Liver (tissue), 10 donors: ENCODE measurements at places on chromosomes 7 and 10.
A peak's percentile ranks its signal among the peaks of the same experiment; 100 is the strongest.

DNA sequence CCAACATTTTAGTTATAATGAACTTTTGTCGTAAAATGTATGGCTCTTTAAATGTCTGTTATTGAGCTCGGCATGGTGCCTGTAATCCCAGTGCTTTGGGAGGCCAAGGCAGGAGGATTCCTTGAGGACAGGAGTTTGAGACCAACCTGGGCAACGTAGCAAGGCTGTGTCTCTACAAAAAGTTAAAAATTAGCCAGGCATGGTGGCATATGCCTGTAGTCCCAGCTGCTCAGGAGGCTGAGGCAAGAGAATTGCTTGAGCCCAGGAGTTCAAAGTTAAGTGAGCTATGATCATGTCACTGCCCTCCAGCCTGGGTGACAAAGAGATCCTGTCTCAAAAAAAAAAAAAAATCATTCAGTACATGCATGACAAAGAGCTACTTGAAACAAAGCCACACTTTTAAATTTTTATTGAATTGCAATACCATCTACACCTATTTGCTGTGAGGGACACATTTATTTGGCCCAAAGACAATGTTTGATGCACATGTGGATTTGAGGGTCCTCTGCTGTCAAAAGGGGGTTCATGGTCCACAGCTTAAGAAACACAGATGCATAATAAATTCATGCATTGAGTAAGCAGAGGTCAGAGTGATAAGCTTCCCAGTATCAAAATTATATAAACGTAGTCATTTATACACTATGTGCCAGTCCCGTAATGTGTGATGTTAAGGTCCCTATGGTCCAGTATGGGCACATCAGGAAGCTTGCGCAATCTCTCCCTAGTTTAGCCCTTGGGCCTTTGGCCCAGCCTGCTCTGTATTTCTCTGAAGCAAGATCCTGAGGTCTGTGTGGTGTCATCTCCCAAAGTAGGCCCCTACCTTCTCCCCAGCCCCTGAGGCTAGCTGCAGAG is 4.4 kb upstream of the MALSU1 start:
- peak overlapping the region; percentile 15 for H3K27ac ChIP-seq
- no peaks in the 10 kb centered on the region for H3K27me3 ChIP-seq
- no peak for DNase-seq
- H3K4me1 ChIP-seq, result peaks cover 15% of the 10 kb centered on the region
- no peak overlapping the region for H3K4me3 ChIP-seq

DNA sequence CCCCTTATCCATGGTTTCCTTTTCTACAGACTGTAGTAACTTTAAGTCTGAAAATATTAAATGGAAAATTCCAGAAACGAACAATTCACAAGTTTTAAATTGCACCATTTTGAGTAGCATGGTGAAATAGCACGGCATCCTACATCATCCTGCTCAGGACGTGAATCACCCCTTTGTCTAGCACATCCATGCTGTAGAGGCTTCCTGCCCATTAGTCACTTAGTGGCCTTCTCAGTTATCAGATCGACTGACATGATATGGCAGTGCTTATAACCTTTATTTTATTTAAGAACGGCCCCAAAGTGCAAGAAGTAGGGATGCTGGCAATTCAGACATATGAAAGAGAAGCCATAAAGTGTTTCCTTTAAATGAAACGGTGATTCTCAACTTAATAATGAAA is 82.7 kb downstream of the CPXM2 start:
- no peaks in the 10 kb centered on the region for H3K4me1 ChIP-seq
- peaks cover 7% of the 10 kb centered on the region for H3K27me3 ChIP-seq
- no peaks in the 10 kb centered on the region for H3K36me3 ChIP-seq
- no peak for DNase-seq
- no peak overlapping the region for H3K4me3 ChIP-seq
- H3K27ac ChIP-seq, result no peak overlapping the region

DNA sequence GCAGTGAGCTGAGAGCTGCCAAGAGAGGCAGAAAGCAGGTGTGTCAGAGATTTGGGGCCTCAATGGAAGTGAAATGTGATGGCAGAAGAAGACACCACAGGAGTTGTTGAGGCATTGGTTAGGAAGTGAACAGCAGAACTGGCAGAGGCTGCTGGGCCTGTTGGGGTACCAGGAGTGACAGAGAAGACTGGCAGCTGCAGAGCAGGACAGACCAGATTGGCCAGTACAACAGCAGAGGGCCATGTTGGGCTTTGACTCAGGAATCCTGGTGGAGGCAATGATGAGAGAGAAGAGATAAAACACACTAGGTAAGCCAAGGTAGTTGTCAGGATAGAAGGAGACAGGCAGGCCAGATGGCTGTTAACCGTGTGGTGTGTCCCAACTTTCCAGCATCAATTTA is 19.9 kb upstream of the HERPUD2 start:
- H3K27ac ChIP-seq, result no peak overlapping the region
- no peak for DNase-seq
- H3K4me3 ChIP-seq, result no peak overlapping the region
- no peaks in the 10 kb centered on the region for H3K27me3 ChIP-seq
- H3K4me1 ChIP-seq, result no peaks in the 10 kb centered on the region

DNA sequence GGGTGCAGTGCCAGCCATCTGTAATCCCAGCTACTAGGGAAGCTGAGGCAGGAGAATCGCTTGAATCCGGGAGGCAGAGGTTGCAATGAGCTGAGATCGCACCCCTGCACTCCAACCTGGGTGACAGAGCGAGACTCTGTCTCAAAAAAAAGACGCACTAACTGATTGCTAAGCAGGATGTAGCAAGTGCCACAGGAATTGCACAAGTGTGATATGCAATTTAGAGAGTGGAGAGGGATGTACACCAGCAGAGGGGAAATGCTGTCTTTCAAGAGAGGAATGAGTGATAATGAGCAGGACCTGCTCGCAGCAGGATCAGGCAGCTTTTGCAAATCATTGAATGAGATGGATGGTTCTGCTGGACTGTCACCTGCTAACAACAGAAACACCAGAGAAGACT is 13.3 kb upstream of the SLC16A12 start:
- DNase-seq, result no peak
- peaks cover 10% of the 10 kb centered on the region for H3K4me1 ChIP-seq
- H3K27ac ChIP-seq, result no peak overlapping the region
- no peaks in the 10 kb centered on the region for H3K27me3 ChIP-seq
- no peak overlapping the region for H3K4me3 ChIP-seq

GRCh38 chr10:106900016-106900652 is 264.4 kb downstream of the SORCS1 start:
- no peak overlapping the region for H3K27ac ChIP-seq
- H3K36me3 ChIP-seq, result no peaks in the 10 kb centered on the region
- H3K4me3 ChIP-seq, result no peak overlapping the region

- DNase-seq, result peak; percentile 59
- H3K4me1 ChIP-seq, result peaks cover 10% of the 10 kb centered on the region
- no peak within 1 kb of the TSS for H3K27ac ChIP-seq
- H3K4me3 ChIP-seq, result no peak within 1 kb of the TSS
Observed at GRCh38 chr10:22345301-22346095, at the start of gene SPAG6. Gene SPAG6, plus strand, starts transcription at chr10:22345496. Its CDS starts 116 bp downstream, at chr10:22345612.

DNA sequence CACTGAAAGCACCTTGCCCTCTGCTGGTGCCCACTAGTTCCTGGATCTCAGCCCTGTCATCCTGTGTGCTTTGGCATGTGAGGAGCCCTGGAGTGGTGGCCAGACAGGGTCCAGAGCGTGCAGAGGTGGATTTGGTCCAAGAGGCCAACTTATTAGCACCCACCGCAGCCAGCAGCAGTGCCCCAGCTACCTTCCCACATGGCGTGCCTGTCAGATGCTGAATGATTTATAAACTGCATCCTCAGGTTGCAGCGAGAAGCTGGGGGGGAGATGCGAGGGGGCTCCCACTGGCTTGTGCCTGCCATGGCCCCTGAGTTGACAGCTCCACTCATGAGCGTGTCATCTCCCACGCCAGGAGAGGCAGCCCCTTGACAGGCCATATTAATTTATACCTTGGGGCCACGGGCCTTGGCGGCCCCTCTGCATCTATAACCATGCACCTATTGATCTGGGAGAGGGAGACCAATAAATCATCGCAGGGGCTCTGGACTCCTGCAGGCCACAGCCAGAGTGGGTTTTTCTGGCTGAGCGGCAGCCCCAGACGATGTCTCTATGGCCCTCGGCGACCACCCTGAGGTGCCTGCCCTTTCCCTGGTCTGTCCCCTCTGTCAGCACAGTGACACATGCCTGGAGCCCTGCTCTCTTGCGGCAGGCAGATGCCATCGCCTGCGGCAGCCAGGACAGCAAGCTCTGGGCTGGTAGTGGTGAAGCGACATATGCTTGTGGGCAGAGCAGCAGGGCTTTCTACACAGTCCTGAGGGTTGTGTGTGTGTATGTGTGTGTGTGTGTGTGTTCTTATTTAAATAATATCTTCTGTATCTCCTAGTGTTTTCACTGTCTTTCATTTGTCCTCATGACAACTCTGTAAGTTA is 120.8 kb downstream of the CDH23 start:
- no peaks in the 10 kb centered on the region for H3K36me3 ChIP-seq
- no peak for DNase-seq
- no peaks in the 10 kb centered on the region for H3K4me1 ChIP-seq
- H3K27me3 ChIP-seq, result no peaks in the 10 kb centered on the region

DNA sequence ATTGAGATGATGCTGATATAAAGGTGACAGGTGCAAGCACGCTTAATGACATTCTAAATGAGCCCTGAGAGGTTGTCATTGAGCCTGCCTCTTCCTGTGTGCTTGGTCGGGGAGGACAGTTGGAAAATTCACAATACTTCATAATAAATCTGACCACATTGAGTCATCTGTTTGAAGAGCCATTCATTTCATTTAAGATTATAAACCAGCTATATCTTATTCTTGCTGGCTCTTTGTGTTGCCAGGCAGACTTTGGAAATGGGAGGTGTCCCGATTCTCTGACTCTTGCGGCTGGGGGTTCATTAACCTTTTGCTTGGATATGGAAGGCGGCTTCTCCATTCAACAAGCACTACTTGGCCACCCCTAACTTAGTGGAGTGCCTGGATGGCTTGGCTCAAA is 198.2 kb downstream of the FANK1 start:
- no peaks in the 10 kb centered on the region for H3K27me3 ChIP-seq
- DNase-seq, result no peak
- no peaks in the 10 kb centered on the region for H3K36me3 ChIP-seq
- H3K27ac ChIP-seq, result no peak overlapping the region
- H3K4me3 ChIP-seq, result no peak overlapping the region

DNA sequence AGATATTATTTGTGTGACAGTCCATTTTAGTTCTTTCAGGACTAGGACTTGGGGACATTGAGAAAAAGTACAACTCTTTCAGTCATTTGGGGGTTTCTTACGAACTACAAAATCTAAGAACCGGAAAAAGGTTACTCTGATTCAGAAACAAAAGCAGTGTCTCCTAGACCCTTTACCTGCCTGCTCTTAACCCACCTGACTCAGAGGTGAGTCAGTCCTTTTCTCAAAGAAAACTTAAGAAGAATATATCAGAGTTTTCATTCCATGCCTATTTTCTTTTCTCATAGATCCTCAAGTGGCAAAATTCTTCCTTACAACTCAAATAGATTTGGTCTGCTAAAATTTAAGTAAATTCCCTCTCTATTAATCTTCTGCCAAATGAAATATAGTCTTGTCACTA is 114.9 kb upstream of the PTN start:
- H3K4me3 ChIP-seq, result no peak overlapping the region
- H3K36me3 ChIP-seq, result no peaks in the 10 kb centered on the region
- H3K4me1 ChIP-seq, result no peaks in the 10 kb centered on the region
- DNase-seq, result no peak
- H3K27me3 ChIP-seq, result peaks cover 4% of the 10 kb centered on the region
- no peak overlapping the region for H3K27ac ChIP-seq

DNA sequence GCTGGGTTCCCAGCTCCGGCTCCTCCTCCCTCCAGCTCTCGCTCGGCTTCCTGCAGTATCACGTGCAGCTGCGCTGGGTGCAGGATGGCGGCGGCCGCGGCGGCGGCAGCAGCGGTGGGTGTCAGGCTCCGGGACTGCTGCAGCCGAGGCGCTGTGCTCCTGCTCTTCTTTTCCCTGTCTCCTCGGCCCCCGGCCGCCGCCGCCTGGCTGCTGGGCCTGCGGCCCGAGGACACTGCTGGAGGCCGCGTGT is at the start of gene CNNM1:
Gene CNNM1 (plus strand): TSS at position 53 of the 250 bp plus-strand sequence. CDS start 32 bp downstream, at position 85.
- no peak within 1 kb of the TSS for H3K27ac ChIP-seq
- peaks cover 15% of the 10 kb centered on the region for H3K4me1 ChIP-seq
- peak within 1 kb of the TSS; percentile 54 for H3K4me3 ChIP-seq
- peaks cover 2% of the 10 kb centered on the region for H3K27me3 ChIP-seq

GRCh38 chr10:113679463-113680189 is at the start of gene CASP7:
Gene CASP7, plus strand, starts transcription at chr10:113679912. Its CDS starts 17,582 bp downstream, at chr10:113697494.
- peak within 1 kb of the TSS; percentile 95 for H3K4me3 ChIP-seq
- H3K27ac ChIP-seq, result peak within 1 kb of the TSS; percentile 99
- H3K36me3 ChIP-seq, result no peaks in the 10 kb centered on the region

DNA sequence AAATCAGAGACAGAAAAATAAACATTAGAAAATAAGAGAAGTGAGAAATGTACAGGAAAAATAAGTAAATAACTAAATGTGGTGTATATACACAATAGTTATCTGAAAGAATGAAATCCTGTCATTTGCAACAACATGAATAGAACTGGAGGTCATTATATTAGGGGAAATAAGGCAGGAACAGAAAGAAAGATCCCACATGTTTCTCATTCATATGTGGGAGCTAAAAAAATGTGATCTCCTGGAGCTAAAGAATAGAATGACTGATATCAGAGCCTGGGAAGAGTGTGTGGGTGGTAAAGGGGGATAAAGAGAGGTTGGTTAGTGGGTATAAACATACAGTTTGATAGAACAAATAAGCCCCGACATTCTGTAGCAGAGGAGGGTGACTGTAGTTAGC is 27.3 kb downstream of the PLXDC2 start:
- H3K27me3 ChIP-seq, result no peaks in the 10 kb centered on the region
- no peak for DNase-seq

DNA sequence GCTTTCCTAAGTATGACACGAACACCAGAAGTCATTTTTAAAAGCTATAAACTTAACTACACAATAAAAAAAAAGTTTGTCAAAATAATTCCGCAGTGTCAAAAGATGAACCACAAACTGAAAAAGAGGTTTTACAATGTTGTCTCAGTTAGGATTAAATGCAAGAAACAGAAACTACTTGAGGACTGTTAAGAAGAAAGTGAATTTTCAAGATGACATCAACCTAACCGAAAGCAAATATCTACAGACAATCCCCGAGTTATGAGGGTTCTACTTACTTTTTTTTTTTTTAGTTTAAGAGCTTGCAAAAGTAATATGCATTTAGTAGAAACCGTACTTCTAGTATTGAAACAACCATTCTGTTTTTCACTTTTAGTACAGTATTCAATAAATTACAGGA is 62.3 kb downstream of the TFPI2 start:
- H3K27ac ChIP-seq, result no peak overlapping the region
- H3K4me1 ChIP-seq, result no peaks in the 10 kb centered on the region
- no peak overlapping the region for H3K4me3 ChIP-seq
- no peaks in the 10 kb centered on the region for H3K36me3 ChIP-seq
- DNase-seq, result no peak

- no peak for DNase-seq
- no peaks in the 10 kb centered on the region for H3K4me1 ChIP-seq
- peaks cover under 1% of the 10 kb centered on the region for H3K36me3 ChIP-seq
- H3K27ac ChIP-seq, result no peak overlapping the region
Observed at GRCh38 chr7:137920637-137921399, 74.0 kb upstream of the DGKI start.

- H3K4me3 ChIP-seq, result no peak overlapping the region
- H3K27me3 ChIP-seq, result no peaks in the 10 kb centered on the region
- H3K36me3 ChIP-seq, result no peaks in the 10 kb centered on the region
- no peak overlapping the region for H3K27ac ChIP-seq
- H3K4me1 ChIP-seq, result peaks cover 18% of the 10 kb centered on the region
- DNase-seq, result no peak
Observed at GRCh38 chr10:78740976-78741915, 327.5 kb upstream of the ZMIZ1 start.

- H3K27ac ChIP-seq, result no peak overlapping the region
- H3K27me3 ChIP-seq, result no peaks in the 10 kb centered on the region
- H3K36me3 ChIP-seq, result no peaks in the 10 kb centered on the region
- no peak for DNase-seq
- peak overlapping the region; percentile 26 for H3K4me3 ChIP-seq
Observed at GRCh38 chr7:65404020-65404419, 30.4 kb downstream of the ZNF92 start.
